ENCODE measurements at places on chromosomes 11 and 22. TPM values are rescaled to one million over a fixed set of nuclear protein-coding genes. Genes with fewer than 3 reads are reported as not detected.

DNA sequence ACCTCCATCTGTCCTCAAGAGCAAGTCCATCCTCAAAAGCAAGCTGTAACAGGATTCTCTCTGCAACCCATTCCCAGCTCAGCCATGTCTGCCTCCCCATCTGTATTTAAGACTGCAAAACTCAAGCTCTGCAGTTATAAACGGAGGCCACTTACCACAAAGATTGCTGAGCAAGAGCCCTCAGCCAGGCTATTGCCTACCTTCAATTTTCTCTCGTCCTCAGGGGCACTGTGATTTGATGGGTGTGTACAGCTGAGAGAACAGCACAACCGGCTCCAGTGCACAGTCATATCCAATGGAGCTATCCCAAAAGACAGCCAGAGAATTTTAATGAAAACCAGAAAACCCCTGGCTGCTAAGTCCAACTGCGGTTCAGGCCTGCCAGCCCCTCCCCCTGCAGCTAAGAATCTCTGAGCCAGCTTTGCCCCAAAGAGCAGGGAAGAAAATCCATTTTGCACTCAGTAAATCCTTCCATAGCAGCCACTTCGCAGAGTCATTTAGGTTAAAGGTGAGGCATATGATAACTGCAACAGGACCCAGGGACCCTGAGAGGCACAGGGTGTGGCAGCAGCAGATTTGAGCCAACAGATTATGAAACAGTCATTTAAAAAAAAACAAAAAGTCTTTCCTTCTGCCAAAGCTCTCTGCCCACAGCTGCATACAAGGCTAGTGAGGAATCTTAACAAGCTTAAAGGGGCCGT lies 37.6 kb downstream of the RAB30 start:
- peak; percentile 31 for DNase-seq

DNA sequence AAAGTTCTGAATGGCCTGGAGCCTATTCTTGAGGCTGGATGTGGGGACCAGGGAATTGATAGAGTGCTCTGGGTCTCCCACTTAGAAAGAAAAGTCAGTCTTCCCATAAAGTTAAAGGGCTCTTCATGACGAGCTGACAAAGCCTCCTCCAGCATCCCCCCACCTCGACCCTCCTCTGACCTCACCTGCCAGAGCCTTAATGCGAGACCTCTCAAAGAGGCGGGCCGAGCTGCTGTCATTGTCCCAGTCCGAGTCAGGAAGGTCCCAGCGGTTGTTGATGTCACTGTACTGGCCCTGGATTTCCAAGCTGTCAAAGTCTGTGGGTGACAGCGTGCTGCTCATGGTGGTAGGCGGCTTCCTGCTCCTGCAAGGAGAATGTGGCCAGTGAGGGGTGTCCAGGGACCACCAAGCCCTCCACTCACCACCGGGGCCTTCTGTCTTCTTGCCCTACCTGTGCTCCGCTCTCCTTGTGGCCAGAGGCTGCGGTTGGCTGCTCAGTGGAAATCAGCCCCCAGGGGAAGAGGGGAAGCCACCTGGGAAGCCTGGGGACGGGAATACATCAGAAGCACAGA lies 8.0 kb downstream of the SPTBN2 start:
- no peak for DNase-seq

DNA sequence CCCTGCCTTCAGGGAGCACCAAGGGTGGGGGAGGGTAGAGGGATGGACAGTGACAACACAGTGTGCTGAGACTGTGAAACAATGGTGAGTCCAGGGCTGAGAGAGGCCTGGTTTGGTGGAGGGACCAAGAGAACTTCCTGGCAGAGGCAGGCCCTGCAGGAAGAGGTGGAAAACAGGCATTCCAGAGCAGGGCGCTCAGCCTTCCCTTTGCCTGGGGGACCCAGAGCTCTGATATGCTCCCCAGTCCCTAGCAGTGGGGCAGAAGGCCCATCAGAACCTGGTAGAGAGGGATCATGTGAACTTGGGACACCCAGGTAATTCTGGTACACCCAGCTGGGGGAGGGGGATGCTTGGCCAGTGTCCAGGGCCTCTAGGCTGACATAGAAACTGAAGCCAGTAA lies 17.2 kb upstream of the UVRAG start:
- no peak for DNase-seq

GRCh38 chr11:40974186-40974795 lies 485.2 kb downstream of the LRRC4C start:
- DNase-seq, result no peak

- no peak for DNase-seq
Observed at GRCh38 chr22:29742326-29742725, 22.5 kb downstream of the CABP7 start.

DNA sequence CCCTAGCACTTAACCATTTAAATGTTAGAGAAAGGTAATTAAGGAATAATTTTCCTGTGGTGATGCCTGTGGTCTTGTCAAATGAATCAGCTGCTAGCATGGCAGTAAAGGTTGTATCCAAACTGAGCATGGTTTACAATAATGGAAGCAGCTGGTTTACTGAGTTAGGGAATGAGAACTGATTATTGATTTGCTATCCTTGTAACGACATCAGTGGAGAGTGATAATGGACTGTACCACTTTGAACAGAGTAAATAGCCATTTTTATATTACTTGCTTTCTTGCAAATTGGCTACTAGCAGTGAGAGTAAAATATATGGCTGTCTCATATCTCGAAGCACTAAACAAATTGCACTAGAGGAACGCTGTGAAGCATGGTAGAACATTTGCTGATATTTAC lies 589.0 kb upstream of the ANO5 start:
- DNase-seq, result no peak

- DNase-seq, result no peak
Observed at GRCh38 chr22:46303347-46303965, 6.8 kb downstream of the GTSE1 start.

DNA sequence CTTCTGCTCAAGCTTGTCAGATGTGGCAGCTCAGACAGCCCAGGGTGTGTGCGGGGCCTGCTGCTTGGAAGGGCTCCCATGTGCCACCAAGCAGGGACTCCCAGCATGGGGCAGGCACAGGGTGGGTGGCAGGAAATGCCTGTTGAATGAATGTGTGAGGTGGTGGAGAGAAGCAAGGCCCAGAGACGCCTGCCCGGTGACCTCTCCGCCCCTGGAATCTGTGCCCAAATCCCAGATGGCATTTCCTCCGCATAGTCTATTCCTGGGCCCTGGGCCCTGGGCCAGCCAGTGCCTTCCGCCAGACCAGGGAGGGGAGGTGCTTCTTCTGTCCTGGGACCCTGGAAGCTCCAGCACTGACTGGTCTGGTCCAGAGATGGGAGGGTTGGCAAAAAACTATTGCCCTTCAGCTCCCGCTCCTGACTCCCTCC lies 3.7 kb downstream of the CST6 start:
- DNase-seq, result no peak

DNA sequence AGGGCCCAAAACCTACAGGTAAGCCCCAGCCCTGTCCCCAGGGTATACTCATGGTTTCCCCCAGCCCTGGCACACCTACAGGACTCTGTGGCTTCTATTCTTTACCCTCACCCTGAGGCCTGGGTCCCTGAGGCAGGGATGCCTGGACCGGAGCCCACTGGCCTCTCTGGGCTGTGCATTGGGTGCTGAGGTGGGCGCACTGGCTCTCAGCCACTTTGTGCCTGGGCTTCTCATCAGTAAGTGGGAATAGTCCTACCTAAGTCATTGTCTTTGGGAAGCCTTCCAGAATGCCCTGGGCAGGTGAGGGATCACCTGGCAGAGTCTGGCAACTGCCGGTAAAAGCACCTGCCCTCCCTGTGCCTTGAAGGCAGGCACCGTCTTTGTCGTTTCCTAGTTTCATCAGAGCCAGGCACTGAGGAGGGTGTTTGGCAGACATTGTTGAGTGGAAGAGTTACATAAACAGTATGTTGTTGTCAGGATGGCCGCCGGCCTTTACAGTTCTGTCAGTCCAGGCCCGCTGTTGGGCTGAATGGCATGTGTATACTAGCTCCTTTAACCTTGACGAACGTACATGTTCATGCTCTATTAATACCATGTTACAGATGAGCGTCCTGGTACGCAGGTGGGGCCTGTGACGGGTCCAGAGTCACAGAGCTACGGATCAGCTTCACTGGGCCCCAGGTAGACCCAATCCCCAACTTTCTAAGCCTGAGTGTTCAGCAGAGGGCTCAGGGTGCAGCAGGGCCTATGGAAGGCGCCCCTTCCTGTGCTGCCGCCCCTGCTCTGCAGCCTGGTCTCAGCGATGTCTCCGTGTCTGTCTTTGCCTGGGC lies 23.0 kb downstream of the SHANK3 start:
- no peak for DNase-seq

GRCh38 chr11:108466405-108466804 lies 924 bp downstream of the C11orf65 start:
- DNase-seq, result no peak

DNA sequence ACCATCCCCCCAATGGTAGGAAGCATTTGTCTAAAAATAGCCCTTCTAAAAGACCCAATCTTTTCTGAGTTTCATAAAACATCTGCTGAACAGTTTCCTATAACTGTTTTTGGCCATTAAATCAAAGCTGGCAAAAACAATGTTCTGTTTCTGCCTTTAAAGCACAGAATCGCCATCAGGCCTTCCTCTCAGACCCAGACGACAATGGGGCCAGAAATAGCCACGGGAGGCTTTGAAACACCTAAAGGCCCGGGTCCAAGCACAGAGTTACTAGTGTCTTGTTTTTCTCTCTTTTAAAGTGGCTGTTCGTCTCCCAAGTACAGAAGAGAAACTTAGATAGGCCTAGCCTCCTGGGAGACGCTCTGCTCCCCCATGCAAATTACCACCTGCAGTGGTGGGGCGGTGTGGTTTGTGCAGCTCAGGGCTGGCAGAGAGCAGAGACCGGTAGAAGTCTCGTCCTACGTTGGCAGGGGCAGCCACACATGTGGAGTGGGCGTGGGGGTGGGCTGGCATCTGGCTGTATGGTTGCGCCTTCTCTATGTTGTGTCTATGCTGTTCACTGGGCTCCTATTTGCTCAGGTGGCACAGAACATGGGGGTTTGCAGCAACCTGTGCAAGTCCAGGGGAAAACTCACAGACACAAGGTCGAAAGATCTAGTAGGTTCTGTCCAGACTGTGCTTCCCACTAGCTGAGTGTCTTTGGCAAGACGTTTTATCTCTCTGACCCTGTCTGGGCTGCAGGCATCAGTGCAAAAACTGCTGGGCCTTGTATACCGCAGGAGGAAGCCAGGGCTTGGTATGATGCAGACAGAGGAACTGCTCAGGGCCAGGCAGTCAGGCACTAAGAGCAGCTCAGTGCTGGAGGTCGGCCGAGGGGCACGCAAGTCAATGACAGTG lies 23.6 kb upstream of the ETS1 start:
- DNase-seq, result no peak

GRCh38 chr11:13776134-13776815 lies 107.8 kb downstream of the FAR1 start:
- DNase-seq, result no peak

- no peak for DNase-seq
Observed at GRCh38 chr11:57885298-57886050, 123.9 kb downstream of the CTNND1 start.

DNA sequence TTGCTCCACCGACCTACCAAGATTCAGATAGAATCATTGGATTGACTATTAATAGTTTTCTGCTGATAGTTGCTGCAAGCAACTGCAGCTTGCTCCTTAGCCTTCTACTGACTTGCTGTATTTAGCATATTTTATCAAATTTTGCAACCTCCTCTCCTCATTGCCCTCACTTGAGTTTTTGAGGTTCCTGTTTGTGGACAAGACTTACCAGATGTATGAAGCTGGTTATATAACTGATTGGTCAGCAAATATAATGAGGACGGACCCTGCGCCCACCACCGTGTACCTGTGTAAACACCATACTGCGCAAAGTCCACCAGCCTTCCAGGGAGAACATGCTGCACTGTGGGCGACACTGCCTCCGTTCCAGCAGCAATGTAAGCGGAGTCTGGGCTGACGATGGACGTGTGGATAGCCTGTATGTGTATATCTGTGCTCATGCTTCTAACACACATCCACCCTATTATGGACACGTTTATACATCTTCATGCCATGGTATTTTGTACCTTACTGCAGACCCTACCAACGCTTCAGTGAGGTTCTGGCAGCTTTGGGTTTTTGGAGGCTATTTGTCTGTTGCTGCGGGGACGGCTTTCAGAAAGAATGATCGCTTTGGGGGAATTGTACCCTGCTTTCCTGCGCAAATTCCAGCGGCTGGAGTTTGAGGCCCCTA lies 1.5 kb upstream of the USP18 start:
- DNase-seq, result no peak

DNA sequence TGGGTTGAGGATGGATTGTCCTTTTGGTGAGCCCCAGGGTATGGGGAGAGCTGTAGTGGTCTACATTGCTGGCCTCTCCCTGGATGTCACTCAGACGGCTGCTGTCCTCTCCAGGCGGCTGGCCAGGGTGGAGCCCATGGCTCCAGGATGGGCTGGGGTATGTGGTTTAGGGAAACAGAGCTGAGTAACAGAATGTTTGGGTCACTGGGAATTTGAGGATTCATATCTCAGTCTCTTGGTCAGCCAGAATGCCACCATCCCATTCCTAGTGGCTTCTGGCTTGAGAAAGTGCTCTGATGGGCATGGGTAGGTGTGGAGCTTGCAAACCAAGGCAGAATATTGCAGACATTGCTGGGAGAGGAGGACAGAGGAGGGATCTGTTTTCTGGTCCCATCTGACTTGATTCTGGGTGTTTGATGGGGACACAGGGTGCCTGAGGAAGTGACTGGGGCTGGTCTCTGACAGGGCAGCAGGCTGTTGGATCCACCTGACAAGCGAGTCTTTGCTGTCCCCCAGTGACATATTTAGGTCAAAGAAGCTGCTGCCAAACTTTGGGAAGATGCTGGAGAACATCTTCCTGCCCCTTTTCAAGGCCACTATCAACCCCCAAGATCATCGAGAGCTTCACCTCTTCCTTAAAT lies 41.4 kb downstream of the AMPD3 start:
- no peak for DNase-seq

The ACAT1 gene
- 127 TPM for total RNA-seq

The PYGM gene
- 18.6 TPM for total RNA-seq

The SMIM38 gene
- 3.9 TPM for total RNA-seq

All from tibial nerve (tissue), 4 donors.